ENCODE measurements at places on chromosomes 4 and X.

GRCh38 chrX:47587906-47588735, 5.9 kb downstream of the TIMP1 start:
- no peak for DNase-seq

- no peak for DNase-seq
Observed at GRCh38 chr4:141501395-141501794, 135.0 kb upstream of the IL15 start.

- DNase-seq: no peak
Observed at GRCh38 chr4:4912155-4912554, 52.7 kb downstream of the MSX1 start.

GRCh38 chrX:28472926-28473325, 114.3 kb upstream of the IL1RAPL1 start:
- DNase-seq: no peak

GRCh38 chr4:172270397-172270796, 457.2 kb downstream of the GALNTL6 start:
- DNase-seq: no peak

GRCh38 chrX:21799767-21800166, 39.6 kb upstream of the MBTPS2 start:
- DNase-seq: no peak

- DNase-seq: no peak
Observed at GRCh38 chr4:55351824-55352223, 5.8 kb downstream of the SRD5A3 start.

DNA sequence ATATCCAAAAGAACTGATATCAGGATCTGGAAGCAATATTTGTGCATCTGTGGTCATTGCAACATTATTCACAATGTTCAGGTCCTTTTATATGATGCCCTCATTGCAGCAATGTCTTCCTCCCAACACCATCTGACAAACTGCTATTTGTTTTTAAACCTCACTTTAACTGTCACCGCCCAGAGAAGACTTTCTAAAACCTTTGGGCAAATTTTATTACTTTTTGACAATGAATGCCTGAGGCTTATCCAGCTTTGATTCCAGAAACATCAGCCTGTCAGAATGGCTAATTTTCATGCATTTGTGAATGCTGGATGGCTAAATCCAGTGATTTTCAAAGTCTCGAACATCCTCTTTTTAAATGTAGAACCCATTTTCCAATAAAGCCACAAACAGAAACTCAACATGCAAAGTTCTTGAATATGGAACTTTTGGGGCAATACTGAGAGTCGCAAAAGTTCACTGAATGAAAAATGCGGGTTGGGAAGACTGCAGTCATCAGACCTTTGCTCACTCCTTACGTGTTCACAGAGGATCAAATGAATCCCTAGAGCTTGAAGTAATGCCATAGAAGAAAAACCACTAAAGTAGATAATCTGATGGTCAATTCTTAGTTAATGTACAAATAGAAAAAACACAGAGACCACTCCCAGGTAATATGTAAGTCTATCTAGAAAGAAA, 10.5 kb downstream of the FGB start:
- no peak for DNase-seq

DNA sequence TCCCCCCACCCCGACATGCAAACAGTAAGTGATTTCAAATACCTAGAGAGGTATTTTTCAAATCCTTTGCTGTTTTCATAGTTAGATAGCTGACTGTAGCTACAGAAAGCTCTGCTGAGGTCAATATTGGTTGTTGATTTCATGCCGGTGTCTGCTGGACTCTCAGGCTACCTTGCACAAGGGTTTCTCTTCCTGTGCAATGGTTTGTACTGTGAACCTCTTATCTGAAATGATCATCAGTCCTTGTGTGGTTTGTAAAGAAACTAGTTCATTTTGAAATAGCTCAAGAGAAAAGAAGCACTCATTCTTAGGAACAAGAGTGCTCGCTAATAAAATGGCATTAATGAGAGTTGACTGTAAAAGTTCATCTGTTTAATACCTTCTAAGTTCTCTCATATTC, 2.1 kb downstream of the MTM1 start:
- peak; percentile 9 for DNase-seq

GRCh38 chr4:81818385-81818920, 346.7 kb upstream of the RASGEF1B start:
- DNase-seq: no peak

DNA sequence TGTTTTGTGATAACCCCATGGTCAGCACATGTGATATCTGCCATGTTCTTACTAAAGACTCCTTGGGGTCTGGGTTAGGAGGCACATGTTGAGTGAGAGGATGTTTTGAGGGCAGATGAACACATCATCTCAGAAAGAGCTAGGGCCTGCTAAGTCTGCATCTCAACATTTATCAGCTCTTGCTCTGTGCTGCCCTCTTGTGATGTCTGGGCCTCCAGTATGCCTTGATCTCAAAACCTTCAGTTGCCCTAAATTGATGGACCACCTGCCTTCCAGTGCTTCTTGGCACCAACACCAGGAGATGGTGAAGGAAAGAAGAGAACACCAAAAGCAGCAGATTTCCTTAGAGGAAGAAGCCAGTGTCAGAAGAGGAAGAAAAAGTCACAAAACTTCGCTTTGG, 22.5 kb downstream of the MID1 start:
- peak; percentile 33 for DNase-seq

DNA sequence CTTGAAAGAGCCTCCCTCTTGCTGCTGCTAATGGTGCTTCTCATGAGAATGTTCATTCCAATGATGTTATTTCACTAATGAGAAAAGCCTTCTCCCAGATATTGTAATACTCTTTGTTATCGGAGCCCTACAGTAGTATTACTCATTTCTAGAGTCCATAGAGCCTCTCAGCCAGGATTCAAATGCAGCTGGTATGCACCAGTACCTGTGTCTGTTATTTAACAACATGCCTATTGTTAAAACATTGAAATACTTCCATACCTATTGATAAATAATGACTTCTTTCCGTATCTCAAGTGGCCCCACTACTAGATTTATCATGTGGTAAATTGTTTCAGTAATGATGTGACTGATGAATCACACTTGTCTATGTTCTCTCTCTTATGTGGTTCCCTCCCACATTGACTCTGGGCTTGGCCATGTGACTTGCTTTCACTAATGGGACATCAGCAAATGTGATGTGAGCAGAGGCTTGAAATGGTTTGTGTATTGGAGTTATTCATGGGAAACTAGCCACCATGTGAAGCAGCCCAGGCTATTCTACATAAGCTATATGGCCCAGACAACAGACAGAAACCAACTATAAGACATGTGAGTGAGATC, 207.6 kb downstream of the THOC2 start:
- DNase-seq: no peak

- peak; percentile 51 for DNase-seq
Observed at GRCh38 chr4:77021614-77022089, 54.1 kb downstream of the CCNI start.

GRCh38 chr4:10977534-10977933, 293.0 kb upstream of the CLNK start:
- peak; percentile 50 for DNase-seq

- DNase-seq: no peak
Observed at GRCh38 chr4:40114206-40114605, 57.6 kb downstream of the N4BP2 start.

All from suppressor macrophage (primary cell).